SJSA1 (cell line): ENCODE measurements at places on chromosomes 5 and 9. TPM values are rescaled to one million over a fixed set of nuclear protein-coding genes. Genes with fewer than 3 reads are reported as not detected.

DNA sequence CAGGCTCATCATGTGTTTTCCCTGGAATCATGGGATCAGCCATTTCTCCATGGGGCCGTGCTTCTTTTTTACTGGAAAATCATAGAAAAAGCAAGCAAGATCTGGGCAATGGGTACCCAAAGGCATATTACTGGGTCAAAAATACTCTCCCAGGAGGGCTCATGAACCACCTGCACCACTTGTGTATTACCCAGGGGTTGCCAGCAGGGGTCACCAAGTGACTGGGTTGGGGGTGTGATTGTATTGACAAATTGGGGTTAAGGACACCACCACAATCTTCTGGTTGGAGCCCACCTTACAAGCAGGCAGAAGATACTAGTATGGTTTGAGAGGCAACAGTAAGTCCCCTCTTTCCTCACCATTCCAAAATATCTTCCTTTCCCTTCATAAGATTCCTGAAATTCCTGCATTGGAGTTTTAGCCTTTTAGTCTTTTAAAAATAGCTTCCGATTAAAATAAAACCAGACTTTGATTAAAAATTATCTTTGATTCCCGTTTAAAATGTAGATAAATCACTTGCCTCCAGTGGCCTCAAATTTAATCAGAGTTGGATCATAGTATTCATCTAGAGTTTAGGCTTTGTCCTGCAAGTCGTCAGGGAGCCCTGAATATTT lies 603.3 kb downstream of the KIF4B start:
- H3K4me3 ChIP-seq: no peak overlapping the region
- H3K27ac ChIP-seq: no peak overlapping the region
- H3K27me3 ChIP-seq: 0 out of 2 replicates have a peak, but pooled peaks cover 4% of the 10 kb centered on the region

The C9orf153 gene
- 0.39 TPM in 1 of 2 replicates, not detected in the other for total RNA-seq

The FCN2 gene
- total RNA-seq: not detected in 2 replicates

DNA sequence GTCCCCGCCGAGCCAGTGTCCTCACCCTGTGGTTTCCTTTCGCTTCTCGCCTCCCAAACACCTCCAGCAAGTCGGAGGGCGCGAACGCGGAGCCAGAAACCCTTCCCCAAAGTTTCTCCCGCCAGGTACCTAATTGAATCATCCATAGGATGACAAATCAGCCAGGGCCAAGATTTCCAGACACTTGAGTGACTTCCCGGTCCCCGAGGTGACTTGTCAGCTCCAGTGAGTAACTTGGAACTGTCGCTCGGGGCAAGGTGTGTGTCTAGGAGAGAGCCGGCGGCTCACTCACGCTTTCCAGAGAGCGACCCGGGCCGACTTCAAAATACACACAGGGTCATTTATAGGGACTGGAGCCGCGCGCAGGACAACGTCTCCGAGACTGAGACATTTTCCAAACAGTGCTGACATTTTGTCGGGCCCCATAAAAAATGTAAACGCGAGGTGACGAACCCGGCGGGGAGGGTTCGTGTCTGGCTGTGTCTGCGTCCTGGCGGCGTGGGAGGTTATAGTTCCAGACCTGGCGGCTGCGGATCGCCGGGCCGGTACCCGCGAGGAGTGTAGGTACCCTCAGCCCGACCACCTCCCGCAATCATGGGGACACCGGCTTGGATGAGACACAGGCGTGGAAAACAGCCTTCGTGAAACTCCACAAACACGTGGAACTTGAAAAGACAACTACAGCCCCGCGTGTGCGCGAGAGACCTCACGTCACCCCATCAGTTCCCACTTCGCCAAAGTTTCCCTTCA lies 1.4 kb downstream of the GLIS3 start:
- no peaks in the 10 kb centered on the region for H3K27me3 ChIP-seq
- H3K27ac ChIP-seq: peak overlapping the region; percentile 84
- no peaks in the 10 kb centered on the region for H3K36me3 ChIP-seq
- H3K4me3 ChIP-seq: peak overlapping the region; percentile 68
- peaks cover 61% of the 10 kb centered on the region for H3K4me1 ChIP-seq

The QRFP gene
- not detected in 2 replicates for total RNA-seq

DNA sequence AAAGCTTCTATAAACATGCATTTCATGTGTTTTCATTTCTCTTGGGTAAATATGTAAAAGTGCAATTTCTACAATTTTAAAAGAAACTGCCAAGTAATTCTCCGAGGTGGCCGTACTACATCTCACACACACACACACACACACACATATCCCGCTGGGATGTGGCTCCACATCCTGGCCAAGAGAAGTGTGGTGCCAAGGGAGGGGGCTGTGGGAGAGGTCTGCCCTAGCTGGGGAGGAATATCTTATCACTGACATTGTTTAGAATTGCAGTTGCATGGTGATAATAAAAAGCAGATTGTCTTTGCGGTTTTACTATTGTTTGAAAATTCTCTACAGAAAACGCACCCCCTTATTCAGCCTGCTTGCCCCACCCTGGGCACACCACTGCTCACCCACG lies 558.4 kb downstream of the BNC2 start:
- H3K27ac ChIP-seq: no peak overlapping the region
- no peaks in the 10 kb centered on the region for H3K36me3 ChIP-seq
- peaks cover 5% of the 10 kb centered on the region; the same call in 1 of the 2 replicates for H3K4me1 ChIP-seq
- no peak overlapping the region for H3K4me3 ChIP-seq
- DNase-seq: peak; percentile 18

DNA sequence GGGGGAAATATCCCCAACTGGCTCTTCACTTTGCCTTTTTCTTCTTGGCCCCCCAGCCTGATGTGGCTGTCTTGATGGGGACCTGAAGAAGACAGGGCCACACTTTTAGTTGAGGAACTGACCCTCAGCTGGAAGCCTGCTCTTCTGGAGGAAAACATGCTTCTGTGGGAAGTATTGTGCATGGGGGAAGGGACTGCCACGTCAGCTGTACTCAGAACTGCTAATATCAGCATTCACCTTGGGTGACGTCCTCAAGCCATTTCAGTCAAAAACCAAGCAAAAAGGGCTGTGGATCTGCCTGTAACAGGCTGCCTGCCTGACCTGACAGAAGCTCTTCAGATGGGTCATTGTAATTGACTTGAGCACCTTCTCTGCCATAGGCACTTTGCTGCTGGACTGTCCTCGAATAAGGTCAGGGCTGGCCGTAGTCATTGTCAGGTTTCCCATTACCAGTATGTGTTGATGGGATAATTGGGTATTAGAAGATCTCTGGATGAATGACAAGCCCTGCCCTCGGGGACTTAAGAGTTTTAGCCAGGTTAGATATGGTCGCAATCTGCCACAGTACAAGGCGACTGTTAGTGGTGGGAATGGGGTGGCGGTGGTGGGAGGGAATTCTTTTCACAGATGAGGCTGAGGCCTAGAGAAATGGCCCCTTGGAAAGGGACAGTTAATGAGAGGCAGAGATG lies 10.4 kb downstream of the RAI14 start:
- H3K4me3 ChIP-seq: no peak overlapping the region
- no peak for DNase-seq
- no peaks in the 10 kb centered on the region for H3K27me3 ChIP-seq
- no peak overlapping the region for H3K27ac ChIP-seq
- H3K4me1 ChIP-seq: no peaks in the 10 kb centered on the region

DNA sequence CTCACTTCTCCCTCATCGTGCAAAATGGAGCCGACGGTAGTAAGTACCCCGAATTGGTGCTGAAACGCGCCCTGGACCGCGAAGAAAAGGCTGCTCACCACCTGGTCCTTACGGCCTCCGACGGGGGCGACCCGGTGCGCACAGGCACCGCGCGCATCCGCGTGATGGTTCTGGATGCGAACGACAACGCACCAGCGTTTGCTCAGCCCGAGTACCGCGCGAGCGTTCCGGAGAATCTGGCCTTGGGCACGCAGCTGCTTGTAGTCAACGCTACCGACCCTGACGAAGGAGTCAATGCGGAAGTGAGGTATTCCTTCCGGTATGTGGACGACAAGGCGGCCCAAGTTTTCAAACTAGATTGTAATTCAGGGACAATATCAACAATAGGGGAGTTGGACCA lies 979 bp downstream of the PCDHGA12 start:
- no peaks in the 10 kb centered on the region for H3K36me3 ChIP-seq
- no peak for DNase-seq
- H3K27me3 ChIP-seq: no peaks in the 10 kb centered on the region
- H3K4me3 ChIP-seq: no peak overlapping the region
- no peak overlapping the region for H3K27ac ChIP-seq

DNA sequence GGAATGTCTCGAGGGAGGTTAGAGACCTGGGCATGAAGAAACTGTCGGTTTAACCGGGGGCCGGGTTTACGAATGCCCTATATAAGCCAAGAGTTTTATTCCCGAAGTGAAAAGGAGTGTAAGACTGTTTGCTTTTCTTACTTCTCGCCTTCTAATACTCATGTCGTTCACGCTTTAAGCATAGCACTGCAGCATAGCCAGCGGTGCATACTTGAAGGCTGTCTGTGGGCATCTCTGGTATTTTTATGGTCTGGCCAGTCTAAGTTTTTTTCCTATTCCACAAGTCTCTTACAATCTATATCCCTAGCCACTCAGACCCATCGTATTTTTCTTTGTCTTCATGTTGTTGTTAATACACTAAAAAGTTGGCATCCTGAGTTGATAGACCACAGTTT lies 1.2 kb downstream of the UHRF2 start:
- peak overlapping the region; percentile 80 for H3K4me3 ChIP-seq
- DNase-seq: no peak
- peaks cover 7% of the 10 kb centered on the region; the same call in 1 of the 2 replicates for H3K36me3 ChIP-seq

The SLC6A3 gene
- not detected in 2 replicates for total RNA-seq

The LCN1 gene
- not detected in 2 replicates for total RNA-seq

DNA sequence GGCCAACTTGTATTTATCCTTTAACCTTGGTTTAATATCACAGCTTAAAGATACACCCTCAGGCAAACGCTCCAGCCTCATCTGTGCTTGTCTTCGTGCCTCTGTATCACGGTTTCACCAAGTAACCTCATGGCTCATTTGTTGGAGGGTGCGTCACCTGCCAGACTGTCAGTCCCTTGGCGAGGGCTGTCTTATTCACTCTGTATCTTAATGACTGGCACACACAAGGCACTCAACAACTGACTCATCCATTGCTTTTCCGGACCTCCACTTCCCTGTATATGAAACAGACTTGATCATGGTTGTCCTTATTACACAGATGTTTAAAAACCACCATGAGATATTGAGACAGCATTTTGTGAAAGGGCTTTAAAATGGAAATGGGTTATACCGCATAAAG lies 28.0 kb downstream of the LCP2 start:
- H3K4me1 ChIP-seq: no peaks in the 10 kb centered on the region
- no peak overlapping the region for H3K27ac ChIP-seq
- H3K4me3 ChIP-seq: no peak overlapping the region
- H3K36me3 ChIP-seq: no peaks in the 10 kb centered on the region

The NCS1 gene
- 31.5 and 44.6 TPM in 2 replicates for total RNA-seq

DNA sequence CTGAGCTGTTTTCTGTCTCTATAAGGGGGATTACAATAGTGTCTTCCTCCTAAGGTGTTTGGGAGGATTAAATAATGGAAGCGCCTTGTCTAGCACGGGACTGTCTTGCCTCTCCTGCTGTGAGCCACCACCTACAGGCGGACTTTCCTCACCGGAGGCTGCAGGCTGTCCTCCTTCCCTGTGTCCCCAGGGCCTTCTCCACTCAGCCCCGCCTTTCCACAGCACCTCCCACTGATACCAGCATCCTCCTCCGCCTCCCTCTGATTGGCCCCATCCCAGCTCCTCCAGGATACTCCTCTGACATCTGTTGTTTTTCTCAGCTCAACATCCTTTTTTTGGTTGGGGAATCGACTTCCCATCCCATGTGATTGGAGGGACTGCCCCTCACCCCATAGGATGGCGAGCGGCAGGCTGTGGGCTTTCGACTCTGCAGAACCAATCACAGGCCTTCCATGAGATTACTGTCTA lies 851 bp upstream of the ZDHHC12 start:
- no peaks in the 10 kb centered on the region for H3K27me3 ChIP-seq
- peaks cover 18% of the 10 kb centered on the region for H3K4me1 ChIP-seq
- peak overlapping the region; percentile 72 for H3K4me3 ChIP-seq

DNA sequence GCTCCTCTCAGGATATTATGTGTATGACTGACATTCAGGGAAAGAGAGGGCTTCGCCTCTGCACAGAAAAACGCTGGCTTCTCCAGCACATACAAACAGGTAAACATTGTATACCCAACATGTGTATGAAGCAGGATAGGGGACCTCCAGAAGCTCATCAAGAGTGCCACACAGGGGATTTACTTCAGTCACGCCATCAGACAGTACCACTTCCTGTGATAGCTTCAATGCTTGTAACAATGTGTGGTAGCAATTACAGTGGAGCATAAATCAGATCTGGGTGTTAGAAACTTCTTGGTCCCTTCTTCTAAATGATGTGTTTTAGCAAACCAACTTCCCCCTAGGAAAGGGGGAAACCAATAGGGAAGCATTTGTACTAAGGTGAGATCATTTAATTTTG lies 160.8 kb downstream of the TSSK1B start:
- H3K4me1 ChIP-seq: peaks cover 83% of the 10 kb centered on the region
- no peak overlapping the region for H3K4me3 ChIP-seq
- H3K27ac ChIP-seq: peak overlapping the region; percentile 63
- DNase-seq: peak; percentile 56

The FRMD3 gene
- total RNA-seq: 15.5 and 25.3 TPM in 2 replicates

GRCh38 chr5:43298443-43298842 lies 14.8 kb downstream of the HMGCS1 start:
- no peak overlapping the region for H3K27ac ChIP-seq
- no peak for DNase-seq
- peaks cover 50% of the 10 kb centered on the region for H3K36me3 ChIP-seq
- H3K27me3 ChIP-seq: no peaks in the 10 kb centered on the region
- no peaks in the 10 kb centered on the region for H3K4me1 ChIP-seq

DNA sequence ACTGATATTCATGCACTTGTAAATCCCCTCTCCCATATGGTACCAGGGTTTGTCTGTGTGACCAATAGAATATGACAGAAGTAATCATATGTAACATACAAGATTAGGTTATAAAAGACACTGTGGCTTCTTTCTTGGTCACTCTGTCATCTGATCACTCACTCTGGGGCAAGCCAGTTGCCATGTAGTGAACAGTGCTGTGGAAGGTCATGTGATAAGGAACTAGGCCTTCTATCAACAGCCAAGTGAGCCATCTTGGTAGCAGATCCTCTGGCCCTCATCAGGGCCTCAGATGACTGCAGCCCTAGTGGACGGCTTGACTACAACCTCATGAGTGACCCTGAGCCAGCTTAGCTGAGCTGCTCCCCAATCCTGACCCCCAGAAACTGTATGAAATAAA lies 30.0 kb upstream of the MATR3 start:
- H3K27ac ChIP-seq: no peak overlapping the region
- no peak overlapping the region for H3K4me3 ChIP-seq
- H3K36me3 ChIP-seq: no peaks in the 10 kb centered on the region
- DNase-seq: no peak
- no peaks in the 10 kb centered on the region for H3K27me3 ChIP-seq

- DNase-seq: peak; percentile 27
- H3K4me1 ChIP-seq: no peaks in the 10 kb centered on the region
- H3K27me3 ChIP-seq: no peaks in the 10 kb centered on the region
- H3K4me3 ChIP-seq: no peak overlapping the region
Measured at GRCh38 chr5:83608122-83608521, 112.5 kb downstream of the HAPLN1 start.

The SET gene
- total RNA-seq: 538 and 648 TPM in 2 replicates
